ENCODE measurements at places on chromosomes 1 and 21.

DNA sequence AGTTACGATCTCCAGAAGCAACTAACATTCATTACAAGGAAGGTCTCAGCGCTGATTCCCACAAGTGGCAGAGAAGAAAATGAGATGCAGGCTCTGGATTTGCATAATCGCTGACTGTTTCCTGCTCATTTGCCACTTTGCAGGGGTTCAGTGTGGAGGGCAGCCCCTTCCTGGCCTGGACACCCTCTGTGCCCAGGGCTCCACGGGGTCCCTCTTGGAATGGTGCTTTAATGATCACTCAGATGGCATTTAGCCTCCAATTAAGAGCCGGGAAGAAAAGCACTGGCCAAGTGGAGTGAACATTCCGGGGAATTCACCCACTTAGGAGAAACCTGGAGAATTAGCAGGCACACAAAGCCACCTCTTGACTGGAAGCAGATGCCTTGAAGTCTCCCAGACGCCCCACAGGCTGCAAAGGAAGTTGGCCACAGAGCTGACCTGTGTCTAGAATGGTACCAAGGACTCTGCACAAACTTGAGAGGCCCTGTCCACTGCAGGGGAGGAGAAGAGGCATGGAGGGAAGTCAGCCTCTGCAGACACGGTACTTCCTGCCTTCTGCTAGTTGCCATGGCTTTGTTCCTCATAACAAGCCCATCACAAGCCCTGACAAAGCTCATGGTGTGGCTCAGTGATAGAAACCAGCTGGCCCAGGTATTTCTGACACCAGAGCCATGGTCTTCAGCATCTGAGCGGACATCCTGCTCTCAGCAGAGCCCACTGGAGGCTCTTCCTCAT, 157.2 kb downstream of the KAZN start:
- DNase-seq, result no peak

DNA sequence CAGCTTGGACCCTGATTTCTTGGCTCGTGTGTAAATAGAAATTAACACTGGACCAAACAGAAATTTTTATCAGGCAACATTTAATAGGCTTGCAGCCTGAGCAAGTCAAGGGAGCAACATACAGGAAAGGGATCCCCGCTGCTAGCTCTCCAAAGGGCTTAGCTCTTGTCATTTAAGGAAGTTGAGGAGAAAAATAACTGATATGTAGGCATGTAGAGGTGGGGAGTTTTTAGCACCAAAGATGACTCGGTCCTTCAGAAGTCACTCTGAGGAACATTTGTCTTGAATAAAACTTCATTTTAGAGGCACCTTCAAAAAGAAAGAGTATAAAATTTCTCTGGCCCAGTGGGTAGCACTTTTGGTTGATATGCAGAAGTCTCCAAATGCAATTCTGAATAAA, 27.1 kb downstream of the GBP2 start:
- no peak for DNase-seq

DNA sequence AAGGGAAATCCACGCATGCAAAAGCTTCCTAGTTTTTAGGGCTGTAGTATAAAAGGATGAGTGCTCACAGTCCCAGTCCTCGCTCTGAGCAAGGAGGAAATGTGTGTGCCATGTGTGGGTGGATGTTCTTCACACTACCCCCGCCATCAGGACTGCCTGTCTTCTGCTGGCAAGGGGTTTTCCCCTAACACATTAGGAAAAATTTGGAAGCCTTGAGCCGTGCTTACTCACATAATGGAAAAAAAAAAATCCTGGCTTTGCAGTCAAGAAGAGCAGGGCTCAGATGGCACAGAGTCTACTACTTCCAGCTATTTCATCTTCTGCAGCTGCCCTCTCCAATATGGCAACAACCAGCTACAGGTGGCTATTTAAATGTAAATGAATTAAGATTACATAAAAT, 363.1 kb downstream of the PLPP3 start:
- DNase-seq, result no peak

DNA sequence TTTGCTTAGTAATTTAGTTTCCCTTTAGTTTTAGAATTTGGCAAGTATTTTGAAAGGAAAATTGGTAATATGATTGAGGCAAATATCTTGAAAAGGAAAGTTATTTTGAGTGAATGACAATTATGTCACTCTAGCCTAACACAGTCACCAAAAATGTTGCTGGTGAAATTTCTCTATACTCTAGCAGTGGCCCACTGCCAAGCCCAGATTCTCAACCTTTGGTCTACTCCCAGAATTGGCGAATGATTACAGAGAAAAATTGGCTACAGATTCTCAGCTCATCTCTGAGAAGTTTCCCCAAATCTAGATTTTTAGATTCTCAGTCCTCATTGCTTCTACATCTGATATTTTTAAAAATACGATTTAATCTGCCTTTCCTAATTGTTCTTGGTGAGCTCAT, 84.9 kb downstream of the PIGK start:
- no peak for DNase-seq

GRCh38 chr1:151905070-151905442, 4.3 kb downstream of the THEM4 start:
- DNase-seq, result peak; percentile 70

- no peak for DNase-seq
Observed at GRCh38 chr21:42973309-42973990, 912 bp upstream of the PKNOX1 start.

- no peak for DNase-seq
Observed at GRCh38 chr1:169047074-169047473, 59.4 kb upstream of the ATP1B1 start.

- DNase-seq, result no peak
Observed at GRCh38 chr1:206672011-206672688, 12.6 kb upstream of the MAPKAPK2 start.

- no peak for DNase-seq
Observed at GRCh38 chr1:208009303-208009702, 98.4 kb upstream of the CD34 start.

DNA sequence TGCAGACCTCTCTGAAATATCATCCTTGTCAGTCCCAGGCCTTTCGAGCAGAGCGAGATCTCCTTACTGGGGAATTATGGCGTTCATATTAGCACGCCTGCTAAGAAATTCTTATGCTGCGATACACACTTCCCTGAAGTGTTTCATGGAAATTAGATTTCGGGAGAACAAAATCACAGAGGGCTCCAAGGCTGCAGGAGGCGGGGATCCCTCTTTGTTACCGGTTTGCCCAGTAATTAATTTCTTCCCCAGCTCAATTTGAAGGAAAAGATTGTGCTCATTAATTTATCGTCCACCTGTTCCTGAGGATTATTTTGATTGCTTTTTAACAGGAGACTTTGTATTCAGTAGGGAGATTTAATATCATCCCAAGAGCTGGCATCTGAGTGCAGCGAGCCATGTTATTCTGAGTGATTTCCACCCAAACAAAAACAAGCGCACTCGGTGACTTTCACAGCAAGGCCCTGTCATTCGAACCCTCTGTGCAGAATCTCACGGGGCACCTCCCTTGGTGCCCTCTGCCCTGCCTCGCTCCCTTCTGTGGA, 202.3 kb upstream of the GALNT2 start:
- no peak for DNase-seq

- no peak for DNase-seq
Observed at GRCh38 chr1:195954848-195955247, 653.4 kb downstream of the KCNT2 start.

DNA sequence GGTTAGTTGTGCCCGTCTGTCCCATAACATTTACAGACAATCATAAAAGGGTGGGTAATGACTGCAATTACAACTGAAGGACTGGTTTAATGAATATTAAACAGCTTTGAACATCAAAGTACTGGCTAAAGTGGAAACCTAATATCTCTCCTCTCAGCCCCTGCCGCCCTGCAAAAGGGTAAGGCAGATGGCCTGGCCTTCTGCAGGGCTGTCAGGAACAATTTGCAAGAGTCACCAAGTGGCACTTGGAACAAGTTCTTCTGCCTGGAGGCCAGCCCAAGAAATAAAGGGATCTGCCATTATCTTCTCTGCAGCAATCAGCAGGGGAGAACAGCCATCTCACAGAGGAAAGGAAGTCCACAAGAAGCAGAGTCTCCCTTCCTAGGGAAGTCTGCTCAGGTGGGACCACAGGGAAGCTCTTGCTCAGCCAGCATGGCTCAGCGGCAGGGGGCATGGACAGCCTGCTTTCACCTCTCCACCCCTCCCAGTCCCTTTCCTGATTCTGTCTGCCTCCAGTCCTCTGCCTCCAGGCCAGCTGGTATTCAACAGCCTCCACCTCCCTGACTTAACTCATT, 96.1 kb downstream of the TRABD2B start:
- no peak for DNase-seq

- no peak for DNase-seq
Observed at GRCh38 chr1:19315378-19316198, 3.5 kb downstream of the SLC66A1 start.

- no peak for DNase-seq
Observed at GRCh38 chr21:41601573-41602368, 93.8 kb upstream of the TMPRSS2 start.

- DNase-seq, result no peak
Observed at GRCh38 chr1:43912607-43913006, 21.0 kb upstream of the ARTN start.

DNA sequence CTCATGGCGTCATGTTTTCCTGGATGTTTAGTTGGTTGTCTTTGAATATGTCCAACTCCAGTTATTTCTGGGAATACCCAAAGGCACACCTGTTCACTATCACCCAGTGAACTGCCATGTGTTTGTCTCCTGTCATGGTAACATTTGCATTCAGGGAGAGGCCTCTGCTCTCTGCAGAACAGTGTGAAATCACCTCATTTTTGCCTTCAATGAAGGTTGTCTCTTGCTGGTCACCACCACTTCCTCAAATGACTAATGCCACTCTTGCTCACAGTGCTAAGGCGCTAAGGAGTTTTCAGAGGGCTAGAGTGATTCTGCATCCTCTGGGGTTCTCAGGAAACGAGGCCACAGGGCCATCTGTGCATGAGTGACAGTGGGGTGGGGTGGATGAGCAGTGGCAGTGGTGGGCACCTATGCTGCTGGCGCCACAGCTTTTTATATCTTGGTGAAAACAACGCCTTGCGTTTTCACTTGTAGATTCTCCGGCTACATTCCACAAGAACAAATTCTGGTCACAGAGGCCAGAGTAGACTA, 60.0 kb upstream of the ATP5PO start:
- peak; percentile 77 for DNase-seq

DNA sequence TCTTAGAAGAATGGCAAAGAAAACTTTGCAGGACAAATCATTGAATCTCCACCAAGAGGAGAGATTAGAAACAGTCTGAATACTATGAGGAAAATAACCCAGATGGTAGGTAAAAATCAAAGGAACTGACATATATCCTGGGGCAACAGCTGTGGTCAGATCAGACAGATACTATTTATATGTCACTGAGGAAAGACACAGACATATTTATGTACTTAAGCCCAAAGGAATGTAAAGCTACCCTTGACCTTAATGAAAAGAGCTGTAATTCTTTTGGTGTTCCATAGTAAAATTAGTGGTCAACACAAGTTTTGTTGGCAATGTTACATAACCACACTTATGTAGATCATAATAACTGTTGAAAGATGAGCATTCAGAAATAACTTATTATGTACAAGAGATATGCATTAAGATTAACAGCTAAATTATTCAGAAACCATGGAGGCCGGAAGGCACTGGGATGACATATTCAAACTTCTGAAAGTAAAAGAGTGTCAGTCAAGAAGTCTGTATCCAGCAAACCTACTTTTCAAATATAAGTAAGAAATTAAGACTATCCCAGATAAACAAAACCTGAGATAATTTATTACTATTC, 166.1 kb upstream of the SAMSN1 start:
- DNase-seq, result no peak

DNA sequence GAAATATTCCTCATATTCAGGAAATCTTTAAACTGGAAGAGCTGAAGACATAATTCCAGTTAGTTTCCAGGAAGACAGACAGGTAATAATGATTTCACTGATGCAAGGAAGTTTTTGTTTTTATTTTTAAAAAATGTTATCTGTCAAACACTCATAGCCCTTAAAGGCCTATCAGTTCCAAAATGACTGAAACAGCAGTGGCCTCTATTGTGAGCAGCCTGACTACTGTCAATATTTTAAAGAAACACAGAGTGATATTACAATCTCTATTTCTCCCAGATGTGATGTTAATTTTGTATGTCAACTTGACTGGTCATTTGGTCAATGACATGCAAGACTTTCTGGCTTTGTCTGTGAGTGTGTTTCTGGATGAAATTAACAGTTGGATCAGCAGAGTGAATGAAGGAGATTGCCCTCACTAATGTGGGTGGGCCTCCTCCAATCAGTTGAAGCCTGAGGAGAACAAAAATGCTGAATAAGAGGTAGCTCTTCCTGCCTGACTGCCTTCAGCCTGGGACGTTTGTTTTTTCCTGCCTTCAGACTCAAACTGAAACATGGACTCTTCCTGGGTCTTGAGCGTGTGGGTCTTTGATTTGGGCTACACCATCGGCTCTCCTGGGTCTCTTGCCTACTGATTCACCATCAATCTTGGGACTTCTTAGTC, 31.3 kb upstream of the SLC30A10 start:
- DNase-seq, result peak; percentile 20

DNA sequence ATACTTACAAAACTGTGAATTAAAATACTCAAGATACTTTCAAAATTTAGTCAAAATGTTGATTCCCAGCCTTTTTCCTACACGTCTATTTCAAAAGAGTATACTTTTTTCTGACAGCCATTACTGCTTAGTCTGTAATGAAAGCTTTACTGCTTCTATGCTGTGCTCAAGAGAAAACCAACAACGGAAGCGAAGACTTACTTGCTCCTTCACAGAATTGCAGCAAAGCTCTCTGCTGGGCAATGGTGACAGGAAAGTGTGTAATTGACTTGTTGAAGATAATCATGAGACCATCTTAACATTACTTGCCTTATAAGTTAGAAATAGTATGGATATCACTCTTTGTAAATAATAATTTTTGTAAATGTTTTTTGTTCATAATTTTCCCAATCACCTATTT, 1.7 kb upstream of the DYNLT5 start:
- DNase-seq, result no peak

GRCh38 chr1:158666037-158666436, 20.5 kb downstream of the SPTA1 start:
- DNase-seq, result no peak

GRCh38 chr21:32599091-32599490, 13.1 kb downstream of the CFAP298 start:
- DNase-seq, result no peak

DNA sequence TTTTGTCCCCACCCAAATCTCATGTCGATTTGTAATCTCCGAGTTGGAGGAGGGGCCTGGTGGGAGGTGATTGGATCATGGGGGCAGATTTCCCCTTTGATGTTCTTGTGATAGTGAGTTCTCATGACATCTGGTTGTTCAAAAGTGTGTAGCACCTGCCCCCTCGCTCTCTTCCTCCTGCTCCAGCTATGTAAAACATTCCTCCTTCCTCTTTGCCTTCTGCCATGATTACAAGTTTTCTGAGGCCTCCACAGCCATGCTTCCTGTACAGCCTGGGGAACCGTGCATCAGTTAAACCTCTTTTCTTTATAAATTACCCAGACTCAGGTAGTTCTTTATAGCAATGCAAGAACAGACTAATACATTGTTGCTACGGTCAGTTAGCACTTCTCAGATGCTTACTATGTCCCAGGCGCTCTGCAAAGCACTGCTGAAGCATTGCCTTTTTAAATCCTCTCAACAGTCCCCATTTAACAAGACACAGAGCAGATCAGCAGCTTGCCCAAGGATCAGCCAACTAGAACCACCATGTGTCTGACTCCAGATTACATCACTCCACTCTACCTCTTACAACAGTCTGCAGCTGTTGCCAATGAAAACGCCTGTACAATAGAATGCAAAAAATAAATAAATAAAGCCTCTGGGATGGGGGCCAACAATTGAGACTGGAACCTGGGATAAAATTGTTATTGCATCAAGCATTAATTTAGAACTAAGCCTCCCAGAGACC, 52.4 kb upstream of the USP1 start:
- DNase-seq, result no peak

Data from activated CD4-positive, alpha-beta memory T cell treated with anti-CD3 and anti-CD28 coated beads, Interleukin-2, amount 10 ng/mL, durations not matched to agents 7 days and 5 days (primary cell).